Forelimb muscle (tissue), 1 donor: ENCODE measurements at places on chromosomes 2 and 18. TPM values are rescaled to one million over a fixed set of nuclear protein-coding genes. Genes with fewer than 3 reads are reported as not detected.

- DNase-seq: no peak
Measured at GRCh38 chr2:28950941-28951630, 30.0 kb upstream of the TOGARAM2 start.

- DNase-seq: no peak
Measured at GRCh38 chr18:59792353-59792752, 95.1 kb upstream of the CCBE1 start.

- DNase-seq: no peak
Measured at GRCh38 chr2:222442665-222443064, 18.3 kb downstream of the SGPP2 start.

DNA sequence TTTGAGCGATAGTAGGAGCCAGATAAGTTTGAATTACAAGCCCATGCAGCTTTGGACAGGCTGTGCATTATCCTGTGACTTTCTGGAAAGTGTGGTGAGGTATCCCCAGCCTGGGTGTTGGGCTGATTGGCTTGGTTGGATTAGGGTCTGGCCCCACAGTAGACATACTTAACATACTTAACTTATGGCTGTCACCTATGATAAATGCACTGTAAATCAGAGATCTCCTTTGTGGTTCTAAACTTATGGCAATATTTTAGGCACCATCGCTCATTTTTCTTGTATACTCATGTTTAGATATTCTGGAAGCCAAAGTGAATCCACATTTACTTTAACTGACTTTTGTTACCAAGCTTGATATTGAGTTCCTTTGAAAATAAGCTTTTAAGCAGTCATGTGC, 54.8 kb downstream of the SPTBN1 start:
- no peak for DNase-seq

GRCh38 chr2:23694058-23695045, 232.6 kb downstream of the ATAD2B start:
- no peak for DNase-seq

- no peak for DNase-seq
Measured at GRCh38 chr2:88866756-88867155, 175.3 kb downstream of the RPIA start.

DNA sequence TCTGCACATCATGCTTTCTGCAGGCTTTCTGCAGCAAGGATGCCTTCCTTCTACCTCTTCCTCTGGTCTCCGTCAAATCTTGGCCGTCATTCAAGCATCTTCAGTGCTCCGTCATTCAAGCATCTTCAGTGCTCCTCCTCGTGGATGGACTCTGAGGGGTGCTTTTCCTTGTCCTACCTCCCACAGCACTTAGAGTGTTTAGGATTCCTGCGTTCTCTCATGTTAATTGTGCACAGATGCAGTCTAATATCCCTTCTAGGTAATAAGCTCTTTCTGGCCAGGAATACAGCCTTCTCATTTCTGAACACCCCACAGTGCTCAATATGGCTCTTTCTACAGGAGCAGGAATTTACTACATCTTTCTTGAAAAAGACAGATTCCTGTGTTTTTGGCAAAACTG, 59.8 kb downstream of the ZNF236 start:
- no peak for DNase-seq

DNA sequence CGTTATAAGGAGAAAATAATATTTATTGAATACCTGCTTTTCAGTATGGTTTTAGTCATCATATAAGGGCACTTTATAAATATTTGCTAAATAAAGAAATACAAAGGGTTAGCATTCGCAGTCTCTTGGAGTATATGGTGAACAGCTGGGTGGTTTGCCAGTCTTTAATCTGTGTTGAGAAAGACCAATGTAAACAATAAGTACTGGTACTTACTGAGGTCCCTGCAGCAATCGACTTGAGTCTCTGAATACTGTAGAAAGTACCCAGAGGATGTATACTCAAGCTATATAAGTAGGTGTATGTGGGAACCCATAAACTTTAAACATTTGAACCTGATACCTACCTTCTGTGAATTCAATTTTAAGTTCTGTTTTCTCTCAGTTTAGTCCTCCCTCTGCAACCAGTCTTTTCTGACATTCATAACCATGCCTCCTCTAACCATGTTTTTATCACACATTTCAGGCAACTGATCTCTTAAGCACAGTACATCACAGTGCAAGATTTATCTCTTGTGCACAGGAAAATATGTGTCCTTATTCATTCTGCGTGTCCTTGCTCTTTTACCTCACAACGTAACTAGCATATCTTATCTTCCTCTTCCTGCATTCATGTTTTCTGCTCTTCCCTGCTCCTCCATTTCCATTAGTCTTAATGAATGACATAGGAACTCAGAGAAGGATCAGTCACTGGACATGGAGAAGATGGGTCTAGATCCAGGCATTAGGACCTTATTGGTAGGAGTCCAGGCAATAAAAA, 21.7 kb downstream of the C18orf63 start:
- DNase-seq: no peak

- peak; percentile 67 for DNase-seq
Measured at GRCh38 chr2:229586746-229587705, 127.3 kb downstream of the DNER start.

GRCh38 chr2:118047380-118047826, 33.5 kb upstream of the CCDC93 start:
- DNase-seq: no peak

DNA sequence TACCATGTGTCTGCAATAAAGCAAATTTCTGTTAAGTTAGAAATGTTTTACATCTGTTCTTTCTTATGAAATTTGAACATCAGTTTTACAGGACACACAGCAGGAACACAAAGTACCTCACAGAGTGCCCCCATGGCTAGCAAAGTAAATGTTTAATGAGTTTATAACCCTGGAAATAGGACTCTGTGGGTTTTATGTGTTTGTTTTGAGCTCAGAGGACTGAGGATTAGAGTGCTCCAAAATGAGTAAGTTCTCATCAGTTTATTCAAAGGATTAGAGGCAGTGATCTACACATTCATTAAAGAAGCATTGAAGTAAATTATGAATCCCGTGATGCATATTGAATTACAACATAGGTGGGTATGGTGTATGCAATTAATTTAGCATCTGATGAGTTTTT, 281.8 kb downstream of the GULP1 start:
- no peak for DNase-seq

DNA sequence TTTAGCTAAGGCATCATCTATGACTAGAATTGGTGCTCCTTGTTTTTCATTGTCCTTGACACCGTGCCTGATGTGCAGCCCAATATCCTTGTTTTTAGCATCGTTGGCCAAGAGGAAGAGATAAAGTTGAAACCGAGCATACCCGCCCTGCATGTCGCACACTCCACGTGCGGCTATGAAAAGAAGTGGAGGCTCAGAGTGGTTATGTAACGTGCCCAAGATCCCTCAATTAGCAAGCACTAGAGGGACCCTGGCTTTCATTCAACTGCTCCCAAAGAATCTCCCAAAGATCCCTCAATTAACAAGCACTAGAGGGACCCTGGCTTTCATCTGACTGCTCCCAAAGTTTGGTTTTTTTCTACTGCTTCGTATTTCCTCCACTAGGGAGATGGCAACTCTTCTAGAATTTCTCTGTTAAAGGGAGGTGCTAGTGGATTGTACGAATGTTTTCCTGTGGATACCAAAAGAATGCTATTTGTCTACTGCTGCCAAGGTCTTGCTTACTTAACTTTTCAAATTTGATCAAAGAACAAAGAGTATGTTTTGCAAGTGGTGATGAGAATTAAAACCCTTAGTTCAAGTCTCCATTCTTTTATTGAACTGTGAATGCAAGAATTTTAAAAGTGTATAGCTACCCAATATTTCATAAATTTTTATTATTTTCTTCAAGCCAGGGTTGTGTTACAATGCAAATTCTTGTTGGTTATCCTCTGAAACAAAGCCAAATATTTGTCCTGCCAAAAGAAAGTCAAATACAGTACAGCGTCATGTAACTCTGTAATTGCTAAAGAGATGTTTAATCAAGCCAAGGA, 92.1 kb downstream of the AOX1 start:
- peak; percentile 8 for DNase-seq

DNA sequence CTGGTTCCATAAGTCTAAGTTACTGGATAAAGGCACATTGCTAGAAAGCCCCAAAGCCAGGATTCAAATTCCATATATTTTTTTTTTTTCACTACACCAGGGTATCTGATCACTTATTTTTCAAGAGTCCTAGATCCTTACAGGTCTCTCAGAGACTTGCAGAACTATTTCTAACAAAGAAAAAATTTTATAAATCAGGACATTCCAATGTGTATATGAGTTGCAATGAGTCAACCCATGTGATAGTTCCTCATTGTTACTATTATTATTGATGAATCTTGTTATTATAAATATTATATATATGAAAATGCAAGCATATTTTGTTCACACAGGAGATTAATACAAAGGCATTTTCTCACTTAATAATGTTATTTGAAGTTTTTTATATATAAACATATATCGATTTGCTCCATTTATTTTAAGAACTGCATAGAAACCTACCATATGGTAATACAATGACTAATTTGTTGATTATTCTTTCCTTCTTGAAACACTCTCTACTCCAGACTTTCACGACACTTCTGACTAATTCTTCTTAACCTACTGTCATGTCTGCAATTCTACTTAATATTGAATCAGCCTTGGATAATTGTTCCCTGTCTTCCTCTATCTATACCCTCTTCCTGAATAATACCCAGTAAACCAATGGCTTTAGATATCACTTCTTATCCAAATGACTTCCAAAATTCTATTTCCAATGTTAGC, 968.4 kb upstream of the NRXN1 start:
- no peak for DNase-seq

GRCh38 chr2:241947004-241947350, 77.4 kb downstream of the RTP5 start:
- no peak for DNase-seq

- no peak for DNase-seq
Measured at GRCh38 chr2:29323961-29324360, 208.7 kb downstream of the CLIP4 start.

- no peak for DNase-seq
Measured at GRCh38 chr2:12895017-12895416, 178.3 kb downstream of the TRIB2 start.

- no peak for DNase-seq
Measured at GRCh38 chr2:27738349-27739057, 33.0 kb upstream of the MRPL33 start.

DNA sequence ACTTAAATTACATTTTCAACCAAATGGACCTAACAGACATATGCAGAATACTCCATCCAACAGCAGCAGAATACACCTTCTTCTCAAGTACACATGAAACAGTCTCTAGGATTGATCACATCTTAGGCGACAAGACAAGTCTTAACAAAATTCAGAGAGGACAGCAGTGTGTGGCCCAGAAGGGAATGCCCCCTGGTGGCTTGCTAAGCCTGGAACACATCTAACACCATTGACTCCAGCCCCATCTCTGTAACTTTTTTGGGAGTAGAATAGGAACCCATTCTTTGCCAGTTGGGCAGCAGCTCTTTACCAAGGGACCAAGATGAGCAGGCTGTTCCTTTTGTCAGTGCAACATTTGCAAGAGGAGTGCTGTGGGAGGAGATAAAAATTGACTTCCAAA, 249.9 kb downstream of the PLCL1 start:
- DNase-seq: no peak

DNA sequence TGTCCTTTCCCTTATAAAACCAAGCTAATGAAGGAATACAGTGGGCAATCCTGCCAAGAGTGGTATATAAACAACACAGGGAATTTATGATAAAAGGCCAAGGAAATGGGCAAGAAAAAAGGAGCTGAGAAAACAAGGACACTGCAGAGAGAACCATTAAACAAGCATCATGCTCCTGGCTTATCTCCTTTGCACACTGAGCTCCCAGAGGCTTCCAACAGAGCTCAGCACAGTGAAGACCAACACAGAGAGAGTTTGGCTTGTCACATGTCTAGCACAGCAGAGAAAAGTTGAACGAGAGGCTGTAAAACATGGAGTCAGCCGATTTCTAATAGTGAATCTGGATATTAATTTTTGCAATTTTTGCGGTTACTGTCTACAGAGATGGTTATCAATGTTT, 68.0 kb upstream of the KLF7 start:
- DNase-seq: no peak

DNA sequence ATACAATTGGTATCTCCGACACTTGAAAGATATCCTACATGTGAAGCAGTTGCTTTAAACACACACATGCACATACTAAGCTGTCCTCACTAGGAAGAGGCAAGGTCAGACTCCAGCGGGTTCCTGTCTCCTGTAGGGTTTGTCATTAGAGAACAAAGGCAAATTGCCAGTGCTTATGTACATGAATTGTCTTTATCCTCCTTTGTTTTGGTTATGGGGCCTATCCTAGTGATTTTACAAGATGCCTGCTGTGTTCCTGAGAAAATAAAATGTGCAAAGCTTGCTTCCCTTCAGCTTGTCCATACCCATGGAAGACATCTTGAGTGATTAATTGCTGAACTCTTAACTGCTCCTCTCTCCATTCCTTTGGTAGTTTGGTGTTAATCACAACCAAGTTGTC, 86.7 kb upstream of the SLC39A10 start:
- no peak for DNase-seq

DNA sequence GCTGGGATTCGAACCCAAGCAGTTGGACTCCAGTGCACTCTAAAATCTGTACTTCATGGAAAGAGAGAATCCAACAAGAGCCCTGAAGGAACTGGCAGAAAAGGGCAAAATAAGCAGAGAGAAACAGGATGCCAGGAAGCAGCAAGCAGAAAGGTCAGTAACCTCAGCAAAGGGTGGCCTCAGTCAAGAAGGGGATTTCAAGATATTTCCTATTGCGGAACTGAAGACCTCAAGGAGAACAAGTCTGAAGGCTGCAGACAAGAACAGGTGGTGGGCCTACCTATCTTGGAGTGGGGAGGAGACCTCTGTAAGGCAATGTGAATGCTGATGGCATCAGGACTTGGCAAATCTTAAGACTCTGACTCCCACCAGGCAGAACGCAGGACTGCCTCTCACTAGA, 20.1 kb upstream of the MREG start:
- DNase-seq: no peak

GRCh38 chr2:129925381-129925780, 54.1 kb upstream of the RAB6C start:
- no peak for DNase-seq

GRCh38 chr2:155867564-155867963, 465.0 kb downstream of the NR4A2 start:
- no peak for DNase-seq

GRCh38 chr2:238882082-238882755, 34.3 kb downstream of the TWIST2 start:
- DNase-seq: no peak

INHBB gene
- 0.89 TPM for polyA plus RNA-seq

ASNSD1 gene
- 42.3 TPM for polyA plus RNA-seq

OXER1 gene
- polyA plus RNA-seq: 7.2 TPM

CDKL4 gene
- not detected for polyA plus RNA-seq

ANKRD30B gene
- polyA plus RNA-seq: 0.06 TPM

CWC22 gene
- polyA plus RNA-seq: 19.5 TPM

CPLX4 gene
- polyA plus RNA-seq: not detected

ST6GAL2 gene
- 2.5 TPM for polyA plus RNA-seq

CETN1 gene
- polyA plus RNA-seq: not detected

DYSF gene
- polyA plus RNA-seq: 146 TPM

RGPD3 gene
- 0.08 TPM for polyA plus RNA-seq

CHRNG gene
- polyA plus RNA-seq: 160 TPM

R3HDM1 gene
- polyA plus RNA-seq: 21.8 TPM

ICOS gene
- not detected for polyA plus RNA-seq

PROM2 gene
- polyA plus RNA-seq: 1.5 TPM
